ENCODE measurements at places on chromosomes 2 and 18.

GRCh38 chr2:11398750-11399437 lies 54.5 kb upstream of the ROCK2 start:
- DNase-seq = no peak

DNA sequence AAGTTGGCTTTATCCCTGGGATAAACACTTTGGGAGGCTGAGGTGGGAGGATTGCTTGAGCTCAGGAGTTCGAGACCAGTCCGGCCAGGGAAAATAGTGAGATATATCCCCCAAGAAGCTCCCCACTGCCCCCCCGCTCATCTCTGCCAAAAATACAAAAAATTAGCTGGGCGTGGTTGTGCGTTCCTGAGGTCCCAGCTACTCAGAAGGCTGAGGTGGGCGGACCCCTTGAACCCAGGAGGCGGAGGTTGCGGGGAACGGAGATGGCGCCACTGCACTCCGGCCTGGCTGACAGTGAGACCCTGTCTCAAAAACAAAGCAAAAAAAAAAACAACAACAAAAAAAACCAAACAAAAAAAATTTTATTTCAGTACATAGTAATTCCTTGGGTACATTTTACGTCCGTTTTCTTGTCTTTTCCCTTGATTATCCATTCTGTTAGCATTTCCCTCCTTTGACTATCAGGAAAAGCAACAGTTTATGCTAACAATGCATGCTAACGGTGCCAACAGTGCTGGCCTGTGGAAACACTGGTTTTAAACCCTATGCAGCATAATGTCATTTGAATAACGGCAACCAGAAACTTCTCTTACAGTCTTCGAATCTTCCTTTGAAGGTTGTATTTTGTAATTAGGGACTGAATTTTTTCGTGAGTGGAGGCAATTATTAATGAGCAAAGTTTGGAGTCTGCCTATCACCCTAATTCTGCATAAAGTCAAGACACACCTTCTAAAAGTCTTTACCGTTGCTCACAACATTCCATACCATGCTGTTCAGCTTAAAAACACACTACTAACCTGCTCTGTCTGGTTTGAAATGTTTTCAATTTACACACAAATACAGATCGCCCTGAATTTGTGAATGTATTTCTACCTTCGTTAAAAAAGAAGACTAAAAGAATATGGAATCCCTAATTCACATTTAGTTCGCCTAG lies 721 bp upstream of the MIB1 start:
- no peak for DNase-seq

GRCh38 chr2:129906139-129906860 lies 73.2 kb upstream of the RAB6C start:
- no peak for DNase-seq

GRCh38 chr2:219405958-219406860 lies 12.0 kb upstream of the DES start:
- DNase-seq = no peak

DNA sequence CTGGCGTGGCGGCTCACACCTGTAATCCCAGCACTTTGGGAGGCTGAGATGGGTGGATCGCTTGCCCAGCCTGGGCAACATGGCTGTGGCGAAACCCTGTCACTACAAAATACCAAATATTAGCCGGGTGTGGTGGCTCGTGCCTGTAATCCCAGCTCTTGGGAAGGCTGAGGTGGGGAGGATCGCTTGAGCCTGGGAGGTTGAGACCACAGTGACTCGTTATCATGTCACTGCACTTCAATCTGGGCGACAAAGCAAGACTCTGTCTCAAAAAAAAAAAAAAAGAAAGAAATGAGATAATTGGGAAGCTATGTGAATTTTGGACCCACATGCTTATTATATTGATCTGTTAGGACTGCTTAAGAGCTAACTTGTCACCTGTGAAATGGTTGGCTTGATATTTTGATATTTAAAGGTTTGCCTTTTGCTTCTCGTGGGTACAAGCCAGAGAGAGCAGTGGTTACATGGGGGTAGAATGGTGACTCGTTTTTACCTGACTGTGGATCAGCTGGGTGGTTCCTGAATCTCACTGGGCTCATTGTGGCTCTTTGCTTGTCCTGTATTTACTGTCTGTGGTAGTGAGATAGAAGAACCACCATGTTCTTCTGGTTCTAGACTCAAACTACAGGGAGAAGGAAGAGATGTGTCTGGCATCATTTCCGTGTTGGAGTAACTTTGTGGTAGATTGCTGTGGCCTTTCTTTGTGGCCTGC lies 28.9 kb downstream of the ZNF532 start:
- DNase-seq = no peak

- no peak for DNase-seq
Measured at GRCh38 chr2:224802407-224802806, 86.2 kb upstream of the CCDC195 start.

- no peak for DNase-seq
Measured at GRCh38 chr2:53438100-53438499, 329.5 kb upstream of the CHAC2 start.

GRCh38 chr18:28359176-28359575 lies 182.2 kb upstream of the CDH2 start:
- no peak for DNase-seq

GRCh38 chr2:67221266-67221665 lies 175.9 kb upstream of the ETAA1 start:
- no peak for DNase-seq

DNA sequence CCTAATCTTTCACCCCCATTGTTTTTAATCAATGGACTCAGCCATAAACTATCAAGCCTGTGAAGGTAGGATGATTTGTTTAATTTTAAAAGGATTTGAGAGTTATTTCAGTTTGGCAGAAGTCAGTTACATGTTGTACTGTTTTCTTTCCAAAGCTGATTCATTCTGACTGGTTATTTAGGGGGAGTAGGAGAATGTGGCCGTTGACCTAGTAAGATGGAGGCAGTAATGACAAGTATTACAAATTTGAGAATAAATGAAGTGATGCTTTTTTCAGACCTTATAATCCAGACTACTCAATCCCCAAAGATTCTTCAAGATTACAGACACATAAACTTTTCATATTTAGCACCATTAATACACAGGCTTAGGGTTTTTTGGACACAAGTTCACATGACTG lies 4.3 kb downstream of the EPHA4 start:
- no peak for DNase-seq

- no peak for DNase-seq
Measured at GRCh38 chr2:84674586-84674985, 158.3 kb downstream of the DNAH6 start.

GRCh38 chr2:175137793-175138192 lies 30.2 kb downstream of the ATF2 start:
- DNase-seq = no peak

DNA sequence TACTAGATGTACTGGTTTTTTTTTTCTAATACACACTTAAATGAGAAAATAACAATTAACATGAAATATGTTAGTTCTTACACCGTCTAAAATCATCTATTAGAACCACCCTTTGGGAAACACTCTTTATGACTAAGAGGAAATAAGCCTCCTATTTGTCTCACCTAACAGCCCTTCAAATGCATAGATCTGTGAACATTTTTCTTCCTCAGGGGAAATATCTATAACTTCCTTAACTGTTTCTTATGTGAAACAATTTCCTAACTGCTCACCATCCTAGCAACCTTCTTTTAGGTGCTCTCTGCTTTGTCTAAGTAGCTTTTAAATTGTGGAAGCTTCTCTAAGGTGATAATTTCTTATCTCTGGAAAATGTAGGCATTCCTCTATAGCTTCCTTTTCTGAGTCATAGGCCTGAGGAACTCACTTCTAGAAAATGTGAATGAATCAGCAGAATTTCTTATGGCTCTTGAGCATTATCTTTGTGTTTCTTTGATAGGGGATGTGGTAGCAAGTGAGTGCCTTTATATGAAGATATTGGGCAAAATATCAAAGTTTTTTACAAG lies 56.1 kb downstream of the CNTNAP5 start:
- no peak for DNase-seq

- no peak for DNase-seq
Measured at GRCh38 chr18:8747440-8747937, 42.1 kb downstream of the MTCL1 start.

GRCh38 chr2:33316328-33316727 lies 160.1 kb upstream of the RASGRP3 start:
- no peak for DNase-seq

- DNase-seq = no peak
Measured at GRCh38 chr2:99701503-99701902, 211.7 kb upstream of the REV1 start.

DNA sequence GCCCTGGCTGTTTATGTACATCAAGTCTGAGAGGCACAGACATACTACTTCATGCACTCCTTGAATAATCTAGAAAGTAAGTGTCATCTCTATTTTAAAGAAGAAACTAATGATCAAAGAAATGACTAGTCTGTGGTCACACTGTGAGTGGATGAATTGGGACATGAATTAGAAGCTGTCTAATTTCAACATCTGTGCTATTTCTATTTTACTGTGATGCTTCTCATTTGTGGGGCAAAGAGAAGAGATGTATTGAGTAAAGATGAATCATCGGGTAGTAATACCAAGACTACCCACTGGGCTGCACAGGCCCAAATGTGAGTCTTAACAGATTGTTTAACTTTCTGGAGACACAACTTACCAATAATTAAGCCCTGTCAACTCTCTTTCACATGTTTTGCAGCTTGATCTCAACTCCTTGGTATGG lies 42.4 kb upstream of the MTIF2 start:
- no peak for DNase-seq

DNA sequence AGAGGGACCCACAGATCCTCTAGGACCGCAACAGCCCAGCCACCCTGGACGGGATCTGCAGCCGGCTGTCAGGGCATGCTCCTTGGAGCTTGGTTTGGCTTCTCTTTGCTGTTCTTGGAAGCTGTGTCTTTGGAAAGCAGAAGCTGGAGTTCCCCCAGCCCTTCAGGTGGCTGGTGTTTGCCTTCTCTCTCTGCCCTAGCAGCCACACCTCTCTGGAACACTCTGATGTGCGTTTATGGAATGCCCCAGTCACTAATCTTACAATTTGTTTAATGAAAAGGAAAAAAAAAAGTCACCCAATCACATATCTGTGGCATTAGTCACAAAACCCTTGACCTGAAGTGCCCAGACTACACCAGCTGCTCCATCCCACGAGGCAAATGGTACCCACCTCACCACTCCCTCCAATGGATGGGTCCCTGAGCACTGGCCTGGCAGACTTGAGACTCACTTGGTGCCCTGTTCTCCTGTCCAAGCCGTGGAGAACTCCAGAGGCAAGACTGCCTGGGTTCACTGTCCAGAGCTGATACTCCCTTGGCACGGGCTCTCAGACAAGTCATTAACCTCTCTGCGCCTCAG lies 70.2 kb upstream of the DAPL1 start:
- no peak for DNase-seq

GRCh38 chr2:96241900-96242611 lies 23.7 kb downstream of the TMEM127 start:
- peak; percentile 17 for DNase-seq

- DNase-seq = no peak
Measured at GRCh38 chr2:6791682-6792081, 74.0 kb downstream of the CMPK2 start.

All from DND-41 (cell line).